Spleen (tissue), 13 donors: ENCODE measurements at places on chromosomes 6 and 20.

- DNase-seq = no peak
Observed at GRCh38 chr20:36061754-36062153, 92.8 kb upstream of the EPB41L1 start.

- no peak for DNase-seq
Observed at GRCh38 chr20:20331817-20332216, 36.1 kb upstream of the INSM1 start.

DNA sequence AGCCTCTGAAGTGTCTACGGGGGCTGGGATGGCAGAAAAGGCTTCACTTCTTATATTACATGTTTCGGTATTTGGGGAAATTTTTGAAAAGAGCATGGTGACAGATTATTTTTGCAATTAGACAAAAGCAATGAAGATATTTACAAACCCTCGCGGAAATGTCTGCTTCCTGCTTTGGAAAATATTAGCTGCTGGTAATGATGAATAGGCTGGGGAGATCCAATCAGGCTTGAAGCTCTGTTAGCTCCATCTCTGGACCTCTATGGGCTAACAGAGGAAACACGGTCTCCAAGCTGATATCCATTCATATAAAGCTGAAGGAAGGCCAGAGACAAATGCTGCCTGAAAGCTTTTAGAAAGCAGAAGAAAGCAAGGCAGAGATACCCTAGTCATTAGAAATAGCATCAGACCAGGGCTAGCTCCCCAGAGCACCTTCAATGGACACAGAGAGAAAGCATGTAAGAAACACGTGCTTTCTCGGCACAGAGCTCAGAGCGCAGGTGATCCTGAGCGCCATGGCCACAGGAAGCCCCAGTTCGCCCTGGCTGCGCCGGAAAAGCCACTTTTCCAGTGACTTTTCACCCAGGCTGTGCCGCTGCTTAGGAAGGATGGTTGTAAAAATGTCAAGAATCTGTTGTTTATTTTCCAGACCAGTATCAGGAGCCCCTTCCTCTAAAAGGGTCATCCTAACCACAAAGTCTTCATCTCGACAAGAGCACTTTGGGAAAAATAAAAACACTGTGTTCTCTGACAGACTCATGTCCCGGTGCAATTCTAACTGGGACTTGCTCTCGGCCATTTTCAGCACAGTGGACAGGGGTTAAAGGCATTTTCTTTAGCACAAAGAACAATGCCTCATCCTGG, 68.5 kb upstream of the NFATC2 start:
- no peak for DNase-seq

GRCh38 chr6:26223228-26223627, 136.0 kb downstream of the HFE start:
- DNase-seq = no peak

DNA sequence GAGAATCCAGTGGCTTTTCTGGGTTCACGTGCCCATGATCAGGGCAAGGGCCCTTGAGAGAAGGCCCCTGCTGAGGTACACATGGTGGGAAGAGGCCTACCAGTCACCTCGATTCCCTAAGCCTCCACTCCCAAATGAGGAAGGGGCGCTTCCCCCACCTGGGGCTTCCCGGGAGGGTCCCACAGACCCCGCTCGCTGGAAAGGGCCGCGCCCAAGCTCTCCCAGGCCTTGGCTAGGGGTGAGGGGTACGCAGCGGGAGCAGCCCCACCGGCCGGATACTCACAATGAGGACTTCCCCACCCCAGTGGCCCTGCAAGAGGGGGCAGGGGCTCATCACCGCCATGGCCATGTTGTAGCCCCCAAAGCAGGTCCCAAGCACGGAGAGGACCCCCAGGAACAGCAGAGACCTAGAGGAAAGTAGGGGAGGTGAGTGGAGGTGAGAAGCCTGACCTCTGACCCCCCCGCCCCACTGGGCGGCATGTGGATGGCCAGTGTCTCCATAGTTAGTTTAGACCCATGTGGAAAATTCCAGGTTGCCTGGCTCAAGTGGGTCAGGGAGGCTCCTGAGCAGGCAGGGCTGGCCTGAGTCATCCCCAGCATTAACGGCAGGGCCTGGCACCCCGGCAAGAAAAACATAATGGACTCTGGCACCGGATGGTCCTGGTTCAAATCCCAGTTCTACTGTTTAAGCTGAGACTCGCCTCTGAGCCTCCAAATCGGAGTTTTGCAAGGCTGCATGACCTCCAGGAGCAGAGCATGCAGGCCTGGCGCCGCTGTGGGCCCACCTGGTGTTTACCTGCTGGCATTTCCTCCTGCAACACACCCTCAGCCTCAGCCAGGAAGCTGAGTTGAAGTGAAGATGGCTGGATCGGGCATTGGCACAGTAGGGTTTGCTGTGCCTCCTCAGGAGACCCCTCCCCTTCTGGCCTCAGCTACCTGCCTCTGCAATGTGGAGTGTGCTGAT, 6.6 kb downstream of the SLC52A3 start:
- DNase-seq = no peak

DNA sequence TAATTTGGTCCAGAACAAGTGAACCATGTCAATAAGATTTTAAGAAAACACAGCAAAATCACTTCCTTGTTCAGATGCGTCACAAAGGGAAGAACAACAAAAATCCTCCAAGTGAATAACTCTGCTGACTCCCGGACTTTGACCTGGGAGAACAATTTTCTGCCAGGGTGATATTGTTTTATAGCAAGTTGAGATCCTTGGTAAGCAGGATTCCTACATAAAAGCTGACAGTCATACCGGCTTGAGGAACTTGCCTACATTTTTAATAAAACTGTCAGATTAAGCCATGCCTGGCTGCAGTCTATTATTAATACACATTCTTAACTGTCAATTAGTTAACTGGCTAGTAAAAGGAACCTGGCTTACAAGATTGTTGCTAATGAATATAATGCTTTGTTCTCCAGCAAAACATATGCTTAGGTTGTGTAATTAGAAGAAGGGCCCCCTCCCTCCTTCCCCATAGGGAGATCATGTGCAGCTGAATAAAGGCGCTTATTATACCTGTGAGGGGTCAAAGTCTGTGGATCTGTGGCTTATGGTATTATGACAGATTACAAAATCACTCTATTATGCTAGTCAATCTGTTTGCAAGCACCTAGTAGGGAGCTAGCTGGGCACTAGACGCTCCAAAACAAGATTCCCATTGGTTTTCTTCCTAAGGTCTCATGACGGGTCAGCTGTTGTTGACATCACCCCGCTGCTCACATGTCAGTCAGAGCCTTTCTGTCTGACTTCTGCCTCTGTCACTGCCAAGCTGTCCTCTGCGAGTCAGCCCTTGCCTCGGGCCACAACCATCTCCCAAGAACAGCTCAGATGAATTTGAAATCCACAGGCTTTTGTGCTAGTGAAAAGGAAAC, 44.6 kb upstream of the SEC63 start:
- DNase-seq = no peak

DNA sequence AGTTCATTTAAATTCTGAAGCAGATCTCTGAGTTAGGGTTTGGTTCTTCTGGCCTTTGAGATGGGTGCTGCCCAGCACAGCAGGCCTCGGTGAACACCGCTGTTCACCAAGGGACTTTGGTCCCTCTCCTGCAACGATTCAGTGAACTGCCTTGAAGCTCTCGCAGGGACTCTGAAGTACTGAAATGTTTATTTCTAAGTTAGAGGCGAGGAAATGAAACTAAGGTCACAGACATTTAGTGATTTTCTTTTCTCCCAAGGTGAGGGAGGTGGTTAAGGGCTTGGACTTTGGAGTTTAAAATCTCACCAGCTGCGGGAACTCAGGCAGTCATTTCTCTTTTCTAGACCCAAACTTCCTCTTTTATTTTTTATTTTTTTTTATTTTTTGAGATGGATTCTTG, 26.2 kb downstream of the E2F3 start:
- DNase-seq = no peak

GRCh38 chr6:21599051-21599696, 5.6 kb downstream of the SOX4 start:
- DNase-seq = no peak

GRCh38 chr6:84003131-84003530, 30.4 kb upstream of the MRAP2 start:
- no peak for DNase-seq

- no peak for DNase-seq
Observed at GRCh38 chr6:141303907-141304306, 828.8 kb upstream of the GJE1 start.

- no peak for DNase-seq
Observed at GRCh38 chr6:57256541-57256940, 34.4 kb upstream of the RAB23 start.

- DNase-seq = no peak
Observed at GRCh38 chr20:22460231-22460630, 124.1 kb downstream of the FOXA2 start.
